ENCODE measurements at places on chromosomes 13 and 19. TPM values are rescaled to one million over a fixed set of nuclear protein-coding genes. Genes with fewer than 3 reads are reported as not detected.
A peak's percentile ranks its signal among the peaks of the same experiment; 100 is the strongest.

- H3K27ac ChIP-seq: peak overlapping the region; percentile 47
- no peaks in the 10 kb centered on the region for H3K27me3 ChIP-seq
- peaks cover 41% of the 10 kb centered on the region for H3K36me3 ChIP-seq
- H3K4me1 ChIP-seq: peaks cover 44% of the 10 kb centered on the region
Observed at GRCh38 chr13:42276683-42277082, 4.7 kb downstream of the AKAP11 start.

GRCh38 chr13:60661521-60661920 lies 264.5 kb downstream of the TDRD3 start:
- H3K27ac ChIP-seq: no peak overlapping the region
- no peaks in the 10 kb centered on the region for H3K36me3 ChIP-seq
- DNase-seq: no peak
- no peaks in the 10 kb centered on the region for H3K4me1 ChIP-seq
- H3K4me3 ChIP-seq: no peak overlapping the region
- H3K27me3 ChIP-seq: no peaks in the 10 kb centered on the region

- no peak for DNase-seq
- no peak overlapping the region for H3K4me3 ChIP-seq
- H3K36me3 ChIP-seq: no peaks in the 10 kb centered on the region
- no peak overlapping the region for H3K27ac ChIP-seq
- H3K4me1 ChIP-seq: no peaks in the 10 kb centered on the region
- H3K27me3 ChIP-seq: peaks cover 15% of the 10 kb centered on the region
Observed at GRCh38 chr13:30477346-30478195, 11.8 kb upstream of the HMGB1 start.

DNA sequence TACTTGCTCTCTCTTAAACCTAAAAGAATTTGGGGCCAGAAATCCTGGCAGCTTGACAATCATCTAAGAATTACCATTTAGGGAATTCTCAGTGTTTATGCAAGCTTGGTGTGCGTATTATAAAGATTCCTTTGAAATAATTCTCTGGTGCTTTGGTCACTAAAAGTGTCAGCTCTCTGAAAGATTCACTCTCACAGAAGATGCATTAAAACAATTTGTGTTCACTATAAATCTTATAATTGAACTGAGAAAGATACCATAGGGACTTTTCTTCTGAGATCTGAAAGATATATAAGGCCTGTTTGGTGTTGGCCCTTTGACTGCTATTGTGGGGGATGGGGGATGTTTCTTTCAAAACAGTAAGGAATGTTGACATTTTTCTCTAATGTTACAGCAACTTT lies 27.3 kb downstream of the EPSTI1 start:
- peaks cover 4% of the 10 kb centered on the region for H3K4me1 ChIP-seq
- no peak for DNase-seq
- no peaks in the 10 kb centered on the region for H3K27me3 ChIP-seq

GRCh38 chr19:12757544-12758274 lies 6.1 kb downstream of the BEST2 start:
- peak overlapping the region; percentile 47 for H3K4me3 ChIP-seq
- H3K36me3 ChIP-seq: no peaks in the 10 kb centered on the region
- no peak overlapping the region for H3K27ac ChIP-seq
- peak; percentile 65 for DNase-seq

DNA sequence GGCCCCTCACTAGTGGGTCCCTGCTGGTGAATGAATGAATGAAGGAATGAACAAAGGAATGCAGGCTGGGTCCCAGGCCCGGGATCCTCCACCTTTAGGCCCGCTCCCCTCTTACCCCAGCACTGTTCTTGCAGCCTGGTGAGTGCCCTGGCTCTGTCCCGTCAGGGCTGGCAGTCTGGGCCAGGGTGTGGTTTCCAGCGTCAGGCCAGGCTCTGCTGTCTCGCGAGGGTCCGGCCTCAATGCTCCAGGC lies 317 bp downstream of the LYL1 start:
- peak overlapping the region; percentile 71 for H3K4me3 ChIP-seq
- H3K27ac ChIP-seq: no peak overlapping the region
- peaks cover 31% of the 10 kb centered on the region for H3K4me1 ChIP-seq

GRCh38 chr19:41702171-41702651 lies 6.2 kb upstream of the CEACAM5 start:
- no peaks in the 10 kb centered on the region for H3K36me3 ChIP-seq
- H3K4me1 ChIP-seq: peaks cover 4% of the 10 kb centered on the region
- H3K4me3 ChIP-seq: no peak overlapping the region
- H3K27ac ChIP-seq: no peak overlapping the region

DNA sequence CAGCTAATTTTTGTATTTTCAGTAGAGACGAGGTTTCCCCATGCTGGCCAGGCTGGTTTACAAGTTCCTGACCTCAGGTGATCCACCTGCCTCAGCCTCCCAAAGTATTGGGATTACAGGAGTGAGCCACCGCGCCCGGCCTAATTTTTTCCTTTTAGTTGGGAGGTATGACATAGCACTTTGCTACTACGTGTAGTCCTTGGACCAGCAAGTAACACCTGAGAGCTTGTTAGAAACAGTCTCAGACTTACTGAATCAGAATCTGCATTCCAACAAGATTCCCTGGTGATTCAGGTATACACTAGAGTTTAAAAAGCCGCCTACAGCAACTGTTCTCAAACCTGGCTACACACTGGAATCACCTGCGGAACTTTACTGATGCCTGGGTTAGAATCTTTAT lies 1.8 kb upstream of the FARP1 start:
- H3K4me1 ChIP-seq: peaks cover 4% of the 10 kb centered on the region
- H3K36me3 ChIP-seq: no peaks in the 10 kb centered on the region
- no peak overlapping the region for H3K4me3 ChIP-seq
- no peak for DNase-seq
- no peak overlapping the region for H3K27ac ChIP-seq

DNA sequence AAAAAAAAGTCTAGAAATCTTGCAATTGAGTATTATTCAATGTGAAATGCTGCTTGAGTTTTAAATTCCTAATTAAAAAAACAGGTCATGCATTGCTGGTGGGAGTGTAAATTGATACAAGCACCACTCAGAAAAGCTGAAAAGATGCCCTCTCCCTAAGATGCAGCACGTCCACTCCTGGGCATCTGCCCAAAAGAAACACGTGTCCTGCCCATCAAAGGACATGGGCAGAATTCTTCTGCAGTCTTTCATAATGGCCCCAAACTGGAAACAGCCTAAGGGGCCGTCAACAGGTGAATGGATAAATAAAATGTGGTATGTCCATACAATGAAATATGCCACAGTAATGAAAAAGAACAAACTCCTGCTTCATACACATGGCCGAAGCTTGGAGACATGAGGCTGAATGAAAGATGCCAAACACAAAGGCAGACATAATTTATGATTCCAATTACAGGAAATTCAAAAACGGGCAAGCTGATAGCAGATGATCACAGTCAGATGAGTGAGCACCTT lies 7.8 kb downstream of the POU2F2 start:
- H3K36me3 ChIP-seq: peaks cover 30% of the 10 kb centered on the region
- no peak for DNase-seq
- no peaks in the 10 kb centered on the region for H3K27me3 ChIP-seq
- H3K27ac ChIP-seq: no peak overlapping the region

- no peak overlapping the region for H3K4me3 ChIP-seq
- no peaks in the 10 kb centered on the region for H3K4me1 ChIP-seq
- no peak for DNase-seq
- H3K27ac ChIP-seq: no peak overlapping the region
- no peaks in the 10 kb centered on the region for H3K36me3 ChIP-seq
Observed at GRCh38 chr13:71118779-71119364, 748.1 kb downstream of the DACH1 start.

GRCh38 chr19:56873493-56873892 lies 33.0 kb upstream of the PEG3 start:
- no peak for DNase-seq
- H3K4me1 ChIP-seq: no peaks in the 10 kb centered on the region
- H3K27ac ChIP-seq: no peak overlapping the region
- H3K27me3 ChIP-seq: no peaks in the 10 kb centered on the region
- no peak overlapping the region for H3K4me3 ChIP-seq

DNA sequence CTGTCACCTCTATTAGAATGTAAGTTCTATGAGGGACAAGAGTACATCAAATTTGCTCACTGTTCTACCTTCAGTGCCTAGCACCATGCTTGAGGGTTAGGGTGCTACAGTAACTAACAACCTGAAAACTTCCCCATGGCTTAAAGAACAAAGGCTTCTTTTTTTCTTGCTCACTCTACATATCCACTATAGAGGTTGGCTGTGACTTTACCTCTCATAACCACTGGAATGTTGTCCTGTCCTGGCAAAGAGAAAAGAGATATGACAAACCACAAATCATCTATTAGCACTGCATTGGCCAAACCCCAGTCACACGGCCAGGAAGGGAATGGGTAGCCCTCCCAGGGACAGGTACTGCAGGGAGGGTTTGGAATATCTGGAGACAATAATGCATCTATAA lies 23.2 kb upstream of the ACOD1 start:
- no peaks in the 10 kb centered on the region for H3K36me3 ChIP-seq
- no peak overlapping the region for H3K27ac ChIP-seq
- H3K4me1 ChIP-seq: no peaks in the 10 kb centered on the region
- peaks cover 13% of the 10 kb centered on the region for H3K27me3 ChIP-seq

DNA sequence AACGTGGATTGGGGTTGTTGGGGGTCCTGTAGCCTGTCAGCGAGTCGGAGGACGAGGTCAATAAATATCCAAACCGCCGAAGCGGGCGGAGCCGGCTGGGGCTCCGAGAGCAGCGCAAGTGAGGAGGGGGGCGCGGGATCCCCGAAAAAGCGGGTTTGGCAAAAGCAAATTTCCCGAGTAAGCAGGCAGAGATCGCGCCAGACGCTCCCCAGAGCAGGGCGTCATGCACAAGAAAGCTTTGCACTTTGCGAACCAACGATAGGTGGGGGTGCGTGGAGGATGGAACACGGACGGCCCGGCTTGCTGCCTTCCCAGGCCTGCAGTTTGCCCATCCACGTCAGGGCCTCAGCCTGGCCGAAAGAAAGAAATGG lies 754 bp upstream of the SIX5 start:
- no peaks in the 10 kb centered on the region for H3K36me3 ChIP-seq
- peak overlapping the region; percentile 68 for H3K27ac ChIP-seq
- no peak for DNase-seq
- peak overlapping the region; percentile 86 for H3K4me3 ChIP-seq
- H3K27me3 ChIP-seq: peaks cover 12% of the 10 kb centered on the region

- no peaks in the 10 kb centered on the region for H3K36me3 ChIP-seq
- peaks cover 5% of the 10 kb centered on the region for H3K27me3 ChIP-seq
- H3K27ac ChIP-seq: no peak overlapping the region
- peak; percentile 70 for DNase-seq
- H3K4me1 ChIP-seq: no peaks in the 10 kb centered on the region
Observed at GRCh38 chr19:47391510-47392223, 27.7 kb downstream of the MEIS3 start.

- no peaks in the 10 kb centered on the region for H3K36me3 ChIP-seq
- H3K4me1 ChIP-seq: peaks cover 4% of the 10 kb centered on the region
- DNase-seq: no peak
- peaks cover 2% of the 10 kb centered on the region for H3K27me3 ChIP-seq
- no peak overlapping the region for H3K4me3 ChIP-seq
Observed at GRCh38 chr19:54551950-54552912, 21.4 kb upstream of the LILRA2 start.

DNA sequence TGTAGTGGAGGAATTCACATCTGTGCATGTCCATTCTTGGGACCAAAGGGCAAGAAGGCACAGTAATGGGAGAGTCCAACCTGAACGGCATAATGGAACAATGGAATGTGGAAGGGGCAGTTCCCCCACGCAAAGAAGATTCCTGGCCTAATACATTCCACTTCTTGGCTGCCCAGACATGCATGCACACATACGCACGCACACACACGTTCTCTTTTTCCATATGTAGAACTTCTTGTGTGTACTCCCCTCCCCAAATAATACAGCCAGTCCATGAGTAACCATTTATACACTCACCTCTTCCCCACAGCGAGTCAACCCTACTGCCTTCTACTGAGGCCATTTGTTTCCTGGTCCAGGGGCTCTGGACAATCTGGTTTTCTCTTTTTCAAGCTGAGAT lies 6.0 kb upstream of the STK24 start:
- DNase-seq: no peak
- no peak overlapping the region for H3K4me3 ChIP-seq
- no peak overlapping the region for H3K27ac ChIP-seq
- H3K36me3 ChIP-seq: no peaks in the 10 kb centered on the region
- no peaks in the 10 kb centered on the region for H3K27me3 ChIP-seq

GRCh38 chr19:430701-431100 lies 21.8 kb upstream of the C2CD4C start:
- no peaks in the 10 kb centered on the region for H3K27me3 ChIP-seq
- no peak for DNase-seq
- no peak overlapping the region for H3K4me3 ChIP-seq

DNA sequence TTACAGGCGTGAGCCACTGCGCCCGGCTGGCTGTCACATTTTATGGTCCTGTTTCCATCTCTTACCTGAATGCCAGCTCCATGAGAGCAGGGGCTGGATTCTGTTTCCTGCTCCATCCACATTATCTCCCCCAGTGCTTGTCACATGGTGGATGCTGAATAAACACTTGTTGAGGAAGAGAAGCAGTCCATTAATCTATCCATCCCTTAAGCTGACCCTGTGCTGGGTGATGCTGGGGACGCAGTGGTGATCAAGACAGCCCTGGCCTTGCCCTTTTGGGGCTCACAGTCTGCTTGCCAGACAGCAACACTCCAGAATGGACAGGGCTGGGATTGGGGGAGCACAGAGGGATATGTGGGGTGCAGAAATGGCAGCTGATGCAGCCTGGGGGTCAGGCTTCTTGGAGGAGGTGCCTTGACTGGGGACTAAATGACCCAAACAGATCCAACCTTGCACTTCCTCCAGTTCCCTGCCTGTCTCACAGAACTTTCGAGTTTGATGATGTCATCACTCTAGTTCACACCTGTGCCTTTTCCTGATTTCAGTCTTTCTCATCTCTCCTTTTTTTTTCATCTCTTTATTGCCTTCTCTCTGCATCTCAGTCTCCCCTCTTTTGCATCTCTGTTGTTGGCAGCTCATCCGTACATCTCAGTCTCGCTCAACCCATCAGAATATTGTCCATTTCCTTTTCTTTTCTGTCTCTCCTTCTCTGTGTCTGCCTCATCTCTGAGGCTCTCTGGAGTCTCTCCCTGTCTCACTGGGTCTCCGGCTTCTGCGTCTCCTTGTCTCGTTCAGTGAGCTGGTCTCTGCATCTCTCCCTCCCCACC lies 4.6 kb downstream of the IRF2BP1 start:
- peaks cover 24% of the 10 kb centered on the region for H3K4me1 ChIP-seq
- no peak for DNase-seq
- no peak overlapping the region for H3K27ac ChIP-seq
- peaks cover 4% of the 10 kb centered on the region for H3K36me3 ChIP-seq
- no peak overlapping the region for H3K4me3 ChIP-seq
- peaks cover 1% of the 10 kb centered on the region for H3K27me3 ChIP-seq

The ZNF583 gene
- 1.5 TPM for total RNA-seq

The FPR1 gene
- total RNA-seq: not detected

The EIF3K gene
- 287 TPM for total RNA-seq

The NLRP11 gene
- not detected for total RNA-seq

The CEACAM3 gene
- total RNA-seq: not detected

The PNMA8C gene
- total RNA-seq: not detected

The POU4F1 gene
- total RNA-seq: 0.11 TPM

The SIGLEC6 gene
- total RNA-seq: 1.2 TPM

The NTN5 gene
- 0.55 TPM for total RNA-seq

The PSG6 gene
- not detected for total RNA-seq

The CFAP97D2 gene
- not detected for total RNA-seq

The MAP4K1 gene
- 181 TPM for total RNA-seq

The F2RL3 gene
- not detected for total RNA-seq

All from activated T-helper 2 cell treated with anti-CD3 and anti-CD28 coated beads, Interferon-gamma antibody, Interleukin-2, Interleukin-4, amounts not matched to agents 10 μg/mL and 5 μg/mL and 100 μg/mL, durations not matched to agents 14 hours and 24 hours and 36 hours (primary cell).